ENCODE measurements at places on chromosomes 5 and 9.
A peak's percentile ranks its signal among the peaks of the same experiment; 100 is the strongest.

DNA sequence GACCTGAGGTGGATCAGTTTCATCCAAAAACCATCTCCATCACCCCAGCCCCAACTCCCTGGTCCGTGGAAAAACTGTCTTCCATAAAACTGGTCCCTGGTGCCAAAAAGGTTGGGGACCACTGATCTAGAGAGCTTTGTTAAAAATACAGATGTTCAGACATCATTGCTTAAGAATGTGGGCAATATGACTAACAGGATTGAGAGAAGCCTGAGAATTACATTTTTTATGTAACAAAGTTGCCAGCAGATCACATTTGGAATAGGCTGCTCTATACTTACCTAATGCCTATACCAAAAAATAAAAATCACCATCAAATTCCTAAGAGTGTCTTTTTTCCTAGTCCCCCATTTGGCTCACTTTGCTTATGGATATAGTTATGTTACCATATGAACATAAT is 143.3 kb downstream of the RAPGEF6 start:
- DNase-seq = no peak

DNA sequence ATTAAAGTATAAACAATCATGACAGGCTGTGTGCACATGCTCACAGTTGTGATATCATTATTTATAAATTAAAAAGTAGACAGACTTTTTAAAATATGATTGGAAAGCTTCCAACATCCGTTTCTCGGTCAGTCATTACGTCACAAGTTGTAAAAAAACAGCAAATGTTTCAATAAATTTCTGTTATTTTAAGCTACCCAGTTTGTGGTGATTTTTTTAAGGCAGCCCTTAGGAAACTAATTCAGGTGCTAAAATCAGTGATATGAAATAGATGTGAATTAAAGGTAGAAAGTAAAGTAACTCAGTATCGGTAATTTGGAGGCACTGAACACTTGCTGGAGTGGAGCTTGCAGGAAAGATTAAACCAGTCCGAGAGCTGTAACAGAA is 1.2 kb downstream of the CCNH start:
- no peak for DNase-seq

DNA sequence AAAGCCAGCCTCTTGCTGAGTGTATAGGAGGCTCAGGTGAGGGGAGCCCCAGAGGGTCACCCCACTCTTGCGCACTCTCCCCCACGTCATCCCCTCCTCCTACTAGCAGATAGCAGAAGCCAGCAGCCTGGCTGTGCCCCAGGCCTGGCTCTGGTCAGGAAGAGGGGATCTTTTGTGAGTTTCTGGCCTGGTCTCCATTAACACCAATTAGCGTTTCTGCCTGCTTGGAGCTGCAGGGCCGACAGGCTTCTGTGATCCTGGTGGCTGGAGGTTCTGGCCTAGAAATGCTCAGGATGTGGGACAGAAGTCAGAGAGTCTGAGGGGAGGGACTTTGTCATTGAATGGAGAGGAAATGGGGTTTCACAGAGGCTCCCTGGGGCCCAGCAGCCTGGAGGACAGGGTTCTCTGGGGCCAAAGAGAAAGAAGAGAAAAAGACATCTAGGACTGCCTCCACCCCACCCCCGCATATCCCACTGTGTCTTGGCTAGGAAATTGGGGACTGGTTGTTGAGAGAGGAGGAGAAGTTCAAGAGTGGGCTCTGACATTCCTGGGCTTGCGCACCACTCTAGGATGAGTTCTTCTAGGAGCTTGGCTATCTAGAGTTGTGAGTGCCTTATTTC is 47.5 kb upstream of the ARAP3 start:
- no peak for DNase-seq

DNA sequence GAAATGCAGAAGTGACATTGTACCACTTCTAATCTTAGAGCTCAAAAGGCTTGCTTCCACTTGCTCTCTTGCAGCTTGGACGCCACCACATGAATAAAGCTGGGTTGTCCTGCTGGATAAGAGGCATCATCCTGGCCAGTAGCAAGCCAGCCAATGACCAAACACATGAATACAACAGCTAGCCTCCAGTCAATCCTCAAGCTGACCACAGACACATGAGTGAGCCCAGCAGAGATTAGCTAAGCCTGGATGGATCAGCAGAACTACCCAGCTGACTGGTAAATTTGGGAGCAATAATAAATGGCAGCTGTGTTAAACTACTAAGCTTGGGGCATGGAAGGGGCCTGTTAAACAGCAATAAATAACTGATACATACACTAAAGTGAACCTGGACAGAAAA is 121.1 kb upstream of the SLC12A2 start:
- DNase-seq = no peak

- no peak for DNase-seq
Observed at GRCh38 chr5:54471398-54471797, 15.9 kb downstream of the HSPB3 start.

DNA sequence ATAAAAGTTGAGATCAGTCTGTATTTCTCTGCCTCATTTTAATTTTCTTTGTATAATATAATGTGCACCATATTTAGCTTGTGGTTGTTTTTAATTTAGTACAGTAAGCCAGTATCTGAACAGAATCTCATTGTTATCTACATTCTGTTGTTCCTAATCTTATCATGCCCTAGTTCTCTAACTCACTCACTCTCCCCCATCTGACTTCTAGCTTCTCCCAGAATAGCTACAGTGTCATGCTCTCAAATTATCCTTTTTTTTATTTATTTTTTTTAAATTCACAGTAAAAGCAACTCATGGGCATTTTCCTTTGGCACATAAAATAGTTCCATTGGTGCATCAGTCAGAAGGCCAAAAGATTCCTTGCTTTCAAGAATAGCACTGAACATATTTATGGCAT is 156.6 kb downstream of the TRPM3 start:
- no peak for DNase-seq

GRCh38 chr5:6712142-6712576 is 1.1 kb upstream of the TENT4A start:
- DNase-seq = no peak

- DNase-seq = no peak
Observed at GRCh38 chr5:56342616-56343015, 109.5 kb upstream of the ANKRD55 start.

DNA sequence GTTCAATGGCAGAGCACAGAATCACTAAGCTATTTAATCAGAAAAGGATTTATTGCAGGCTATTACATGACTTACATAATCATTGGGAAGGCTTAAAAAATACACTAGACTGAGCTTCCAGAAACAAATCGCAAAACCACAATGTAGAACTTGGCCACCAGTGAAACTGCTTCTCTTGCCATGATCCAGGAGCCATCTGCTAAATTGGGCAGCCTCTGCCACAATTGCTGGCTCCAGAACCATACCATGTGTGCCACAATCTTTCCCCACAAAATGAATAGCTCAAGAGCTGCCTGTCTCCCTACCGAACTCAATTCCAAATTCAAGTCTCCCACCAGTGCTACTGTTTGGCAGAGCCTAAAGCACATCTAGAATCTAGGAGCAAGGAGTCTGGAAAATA is 9.8 kb upstream of the ERAP1 start:
- DNase-seq = no peak

DNA sequence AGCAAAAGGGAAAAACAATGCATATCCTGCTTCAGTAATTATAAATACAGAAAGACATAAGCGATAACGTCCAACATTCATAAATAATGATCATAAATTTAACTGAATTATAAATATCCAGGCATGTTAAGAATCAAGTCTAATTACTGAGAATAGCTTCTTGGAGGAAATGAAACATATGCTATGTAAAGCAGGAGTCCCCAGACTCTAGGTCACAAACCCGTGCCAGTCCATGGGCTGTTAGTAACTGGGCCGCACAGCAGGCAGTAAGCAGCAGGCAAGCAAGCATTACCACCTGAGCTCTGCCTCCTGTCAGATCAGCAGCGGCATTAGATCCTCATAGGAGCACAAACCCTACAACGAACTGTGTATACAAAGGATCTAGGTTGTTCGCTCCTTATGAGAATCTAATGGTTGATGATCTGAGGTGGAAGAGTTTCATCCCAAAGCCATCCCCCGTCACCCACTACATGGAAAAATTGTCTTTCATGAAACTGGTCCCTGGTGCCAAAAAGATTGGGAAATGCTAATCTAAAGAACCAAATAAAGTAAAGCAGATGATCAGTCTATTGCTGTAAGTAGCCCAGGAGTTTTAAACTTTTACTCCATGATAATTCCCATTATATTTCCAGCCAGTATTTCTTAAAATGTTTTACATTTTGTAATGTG is 50.4 kb downstream of the CERT1 start:
- no peak for DNase-seq

DNA sequence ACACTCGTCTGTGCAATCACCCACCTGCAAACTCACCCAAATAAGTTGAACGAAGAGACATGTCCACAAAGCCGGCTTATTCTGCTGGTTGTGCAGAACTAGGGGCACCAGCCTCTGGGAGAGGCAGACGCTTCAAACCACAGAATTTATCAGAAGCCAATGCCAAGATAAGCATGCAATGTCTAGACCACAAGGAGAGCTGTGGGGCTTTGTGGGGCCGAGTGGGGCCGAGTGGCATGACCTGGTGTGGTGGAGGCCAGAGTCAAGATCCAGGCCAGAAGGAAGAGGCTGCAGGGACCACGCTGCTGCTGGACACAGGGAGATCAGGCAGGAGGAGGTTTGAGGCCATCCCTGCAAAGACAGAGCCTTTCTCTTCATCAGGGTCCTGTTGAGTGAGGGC is 259.0 kb downstream of the IRX2 start:
- DNase-seq = no peak

DNA sequence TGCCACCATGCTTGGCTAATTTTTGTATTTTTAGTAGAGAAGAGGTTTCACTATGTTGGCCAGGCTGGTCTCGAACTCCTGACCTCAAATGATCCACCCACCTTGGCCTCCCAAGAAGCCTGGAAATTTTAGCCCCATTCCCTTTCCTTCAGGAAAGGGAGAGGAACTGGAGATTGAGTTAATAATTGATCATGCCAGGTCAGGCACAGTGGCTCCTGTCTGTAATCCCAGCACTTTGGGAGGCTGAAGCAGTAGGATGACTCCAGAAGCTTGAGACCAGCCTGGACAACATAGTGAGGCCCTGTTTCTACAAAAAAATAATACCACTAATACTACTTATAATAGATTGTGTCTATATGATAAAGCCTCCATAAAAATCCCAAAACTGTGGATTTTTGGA is 124.6 kb downstream of the UNC13B start:
- no peak for DNase-seq

DNA sequence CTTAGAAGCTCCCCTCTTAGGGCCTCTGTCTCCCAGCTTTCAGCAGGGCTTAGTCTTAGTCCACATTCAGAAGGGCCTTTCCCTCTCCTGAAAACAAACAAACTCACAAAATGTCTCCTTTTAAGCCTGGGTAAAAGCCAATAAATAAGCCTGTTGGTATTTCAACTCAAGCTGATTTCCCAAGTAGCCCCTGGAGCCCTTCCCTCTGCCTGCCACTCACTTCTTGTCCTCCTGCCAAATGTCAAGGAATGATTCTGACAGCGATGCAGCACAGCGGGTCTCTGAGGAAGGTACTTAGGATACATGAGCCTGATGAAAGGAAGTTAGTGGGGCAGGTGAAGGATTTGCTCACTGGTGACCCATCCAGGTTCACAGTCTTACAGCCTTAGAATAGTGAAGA is 210.5 kb downstream of the PJA2 start:
- no peak for DNase-seq

DNA sequence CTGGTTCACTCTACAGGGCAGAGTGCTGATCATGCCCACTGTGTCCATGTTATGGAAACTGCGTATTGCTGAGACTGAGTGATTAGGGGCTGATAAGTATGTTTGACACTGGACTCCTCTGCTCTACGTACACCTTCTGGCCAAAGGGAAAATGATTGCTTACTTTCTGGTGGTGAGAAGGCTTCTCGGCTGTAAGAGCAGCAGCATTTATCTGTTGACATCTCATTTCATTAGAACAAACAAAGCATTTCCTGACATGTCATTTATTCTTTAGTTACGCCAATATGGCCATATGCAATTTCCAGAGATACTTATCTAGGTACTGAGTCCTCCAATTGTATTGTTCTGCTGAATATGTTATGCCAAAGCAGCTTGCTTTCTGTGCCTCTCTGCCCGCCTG is 5.6 kb downstream of the FAXDC2 start:
- DNase-seq = no peak

- DNase-seq = no peak
Observed at GRCh38 chr9:120723565-120723964, 9.3 kb upstream of the MEGF9 start.

DNA sequence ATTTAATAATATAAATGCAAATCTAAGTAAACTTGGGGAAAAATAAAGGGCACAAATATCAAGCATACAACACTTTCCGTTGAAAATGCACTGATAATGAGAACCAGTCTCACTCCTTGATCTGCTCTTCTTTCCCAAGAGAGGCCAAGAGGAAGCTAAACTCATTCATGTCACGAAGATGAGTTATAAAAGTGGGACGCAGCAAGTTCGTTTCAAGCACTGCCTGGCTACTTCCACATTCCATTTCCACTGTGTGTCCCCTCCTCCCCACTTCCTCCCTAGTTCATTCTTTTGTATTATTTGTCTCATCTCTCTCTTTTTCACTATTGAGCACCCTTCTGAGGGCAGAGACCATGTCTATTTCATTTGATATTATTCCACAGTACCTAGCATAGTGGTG is 158.1 kb downstream of the SLC24A2 start:
- no peak for DNase-seq

- DNase-seq = no peak
Observed at GRCh38 chr5:42005561-42006153, 80.6 kb downstream of the FBXO4 start.

GRCh38 chr5:24161559-24161958 is 483.2 kb downstream of the CDH10 start:
- DNase-seq = no peak

- peak; percentile 93 for DNase-seq
Observed at GRCh38 chr9:127450830-127451607, at the start of the genes LRSAM1 and RPL12. Gene LRSAM1, plus strand, starts transcription at chr9:127451510. Its CDS starts 3,018 bp downstream, at chr9:127454528. Gene RPL12, minus strand, starts transcription at chr9:127451406. Its CDS starts 89 bp downstream, at chr9:127451317.

- no peak for DNase-seq
Observed at GRCh38 chr5:52799358-52799982, 11.8 kb downstream of the ITGA1 start.

DNA sequence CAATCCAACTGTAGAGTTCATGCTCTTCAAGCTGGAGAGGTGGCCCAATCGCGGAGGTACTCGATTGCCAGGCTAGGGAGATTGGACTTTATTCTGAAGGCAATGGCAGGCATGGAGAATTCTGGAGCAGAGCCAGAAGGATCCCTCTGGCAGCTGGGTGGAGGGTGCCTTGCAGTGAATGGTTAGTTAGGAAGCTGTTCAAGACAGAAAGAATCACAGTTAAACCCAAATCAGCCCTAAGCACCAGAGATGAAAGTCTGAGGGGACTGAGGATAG is 182.4 kb downstream of the RGS3 start:
- no peak for DNase-seq

GRCh38 chr5:149389552-149390495 is 10.7 kb upstream of the IL17B start:
- DNase-seq = no peak

GRCh38 chr5:35230038-35230611 is at the start of gene PRLR:
Gene PRLR, minus strand, starts transcription at chr5:35230487. Its CDS starts 140,867 bp downstream, at chr5:35089620.
- no peak for DNase-seq

DNA sequence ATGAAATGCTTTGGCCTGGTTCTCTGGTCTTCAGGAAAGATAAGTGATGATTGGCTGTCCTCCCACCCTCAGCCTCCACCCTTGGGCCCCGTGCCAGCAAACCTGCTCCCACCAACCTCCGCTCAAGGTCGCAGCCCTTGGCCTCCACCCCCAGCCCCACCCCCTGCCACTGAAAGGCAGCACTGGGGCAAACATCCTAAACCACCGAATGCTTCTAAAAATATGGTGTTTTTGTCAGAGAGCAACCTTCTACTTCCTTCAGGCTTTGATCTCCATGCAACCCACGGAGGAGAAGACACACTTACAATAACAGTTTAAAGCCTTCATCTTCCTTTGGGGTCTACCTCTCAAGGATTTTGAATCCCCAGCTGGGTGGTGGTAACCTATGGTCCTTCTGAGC is 24.0 kb upstream of the TCF7 start:
- DNase-seq = no peak

Measured in occipital lobe (tissue), 3 donors.